ENCODE measurements at places on chromosomes 2 and 18.

DNA sequence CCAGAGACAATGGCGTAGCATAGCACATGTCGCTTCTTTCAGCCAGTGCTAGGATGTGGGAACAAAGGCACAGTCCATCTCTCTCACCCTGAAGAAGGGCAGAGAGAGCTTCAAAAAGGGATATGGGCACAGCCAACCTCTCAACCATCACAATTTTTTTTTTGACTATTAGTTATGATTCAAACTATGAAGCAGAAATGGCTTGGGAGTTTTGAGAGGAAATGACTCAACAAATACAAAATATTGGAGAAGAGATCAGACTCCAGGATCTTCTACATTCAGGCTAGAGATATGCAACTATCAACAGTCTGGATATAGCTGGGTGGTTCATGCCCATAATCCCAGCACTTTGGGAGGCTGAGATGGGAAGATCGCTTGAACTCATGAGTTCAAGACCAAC, 109.1 kb downstream of the MCFD2 start:
- DNase-seq = no peak

GRCh38 chr2:128593518-128593878, 274.8 kb upstream of the HS6ST1 start:
- DNase-seq = no peak

DNA sequence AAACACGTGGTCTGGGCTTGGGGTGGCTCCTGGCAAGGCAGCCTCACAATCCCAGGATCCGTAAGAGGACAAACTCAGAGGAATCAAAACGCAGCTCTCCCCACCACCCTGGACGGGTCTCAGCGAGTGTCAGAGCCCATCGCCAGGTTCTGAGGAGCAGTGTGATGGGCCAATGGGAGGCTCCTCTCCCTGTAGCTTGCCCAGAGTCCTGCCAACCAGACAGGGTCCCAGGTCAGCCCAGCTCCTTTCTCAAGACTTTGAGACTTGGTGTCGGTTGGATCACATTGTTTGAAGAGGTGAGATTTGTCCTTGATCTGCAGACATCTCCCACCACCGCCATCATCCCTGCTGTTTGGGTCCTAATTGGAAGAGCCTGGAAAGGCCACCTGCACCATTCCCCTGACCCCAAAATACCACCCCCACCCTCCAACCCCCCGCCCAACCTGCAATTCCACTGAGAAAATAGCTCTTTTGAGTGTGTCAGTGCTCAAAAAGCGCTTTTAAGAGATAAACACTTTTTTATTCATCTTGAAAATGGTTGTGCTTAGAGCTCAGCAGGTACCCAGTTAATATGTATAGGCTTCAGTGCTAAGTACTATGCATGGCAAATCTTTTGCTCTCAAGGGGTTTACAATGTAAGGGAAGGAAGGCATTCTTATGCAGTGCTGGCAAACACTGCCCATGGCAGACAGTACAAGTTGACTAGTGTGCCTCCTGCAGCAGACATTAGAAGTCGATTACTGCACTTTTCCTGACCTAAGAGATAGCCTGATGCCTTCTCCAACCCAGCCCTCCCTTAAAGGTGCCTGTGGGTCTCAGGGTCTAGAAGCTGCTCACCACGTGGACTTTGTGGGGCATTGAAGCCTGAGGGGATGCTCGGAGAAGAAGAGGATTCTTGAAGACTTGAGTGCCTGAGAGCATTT, 50.6 kb downstream of the GLI2 start:
- DNase-seq = no peak

- no peak for DNase-seq
These were observed 44.0 kb downstream of the PTRHD1 start for GRCh38 chr2:24749069-24749691.

DNA sequence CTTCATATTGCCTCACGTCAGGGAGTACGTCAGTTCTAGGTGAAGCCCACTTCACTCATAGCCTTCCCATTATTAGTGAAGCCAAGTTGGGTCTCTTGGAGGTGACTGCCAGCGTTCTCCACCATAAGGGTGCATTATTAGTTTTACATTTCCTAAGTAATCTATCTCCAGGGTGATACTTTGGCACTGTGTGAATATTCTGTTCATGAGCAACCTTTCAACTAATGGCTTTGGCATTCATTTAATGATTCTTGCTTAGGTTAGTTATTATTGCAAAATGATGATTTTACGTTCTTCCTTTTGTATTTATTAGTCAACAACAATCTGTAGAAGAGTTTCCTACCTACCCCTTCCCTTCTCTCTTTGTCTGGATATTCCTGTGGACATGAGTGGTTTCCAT, 97.5 kb downstream of the MAP4K4 start:
- no peak for DNase-seq

DNA sequence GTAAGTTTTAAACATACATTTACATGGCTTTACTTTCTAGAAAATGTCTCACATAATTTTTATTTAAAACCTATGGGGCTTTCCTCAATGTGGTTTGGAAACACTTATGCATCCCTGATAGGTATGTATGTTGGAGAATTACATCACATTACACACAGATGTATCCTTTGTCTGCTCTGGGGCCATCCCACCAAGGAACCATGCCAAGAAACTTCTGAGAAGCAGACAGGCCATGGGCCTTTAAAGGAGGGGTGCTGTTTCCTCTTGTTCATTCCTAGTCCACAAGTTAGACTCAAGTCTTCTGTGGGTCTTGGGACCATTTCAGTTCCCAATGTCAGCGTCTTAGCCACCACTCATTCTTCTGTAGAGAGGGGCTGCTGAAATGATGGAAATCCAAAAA, 162.0 kb upstream of the SETBP1 start:
- DNase-seq = no peak

DNA sequence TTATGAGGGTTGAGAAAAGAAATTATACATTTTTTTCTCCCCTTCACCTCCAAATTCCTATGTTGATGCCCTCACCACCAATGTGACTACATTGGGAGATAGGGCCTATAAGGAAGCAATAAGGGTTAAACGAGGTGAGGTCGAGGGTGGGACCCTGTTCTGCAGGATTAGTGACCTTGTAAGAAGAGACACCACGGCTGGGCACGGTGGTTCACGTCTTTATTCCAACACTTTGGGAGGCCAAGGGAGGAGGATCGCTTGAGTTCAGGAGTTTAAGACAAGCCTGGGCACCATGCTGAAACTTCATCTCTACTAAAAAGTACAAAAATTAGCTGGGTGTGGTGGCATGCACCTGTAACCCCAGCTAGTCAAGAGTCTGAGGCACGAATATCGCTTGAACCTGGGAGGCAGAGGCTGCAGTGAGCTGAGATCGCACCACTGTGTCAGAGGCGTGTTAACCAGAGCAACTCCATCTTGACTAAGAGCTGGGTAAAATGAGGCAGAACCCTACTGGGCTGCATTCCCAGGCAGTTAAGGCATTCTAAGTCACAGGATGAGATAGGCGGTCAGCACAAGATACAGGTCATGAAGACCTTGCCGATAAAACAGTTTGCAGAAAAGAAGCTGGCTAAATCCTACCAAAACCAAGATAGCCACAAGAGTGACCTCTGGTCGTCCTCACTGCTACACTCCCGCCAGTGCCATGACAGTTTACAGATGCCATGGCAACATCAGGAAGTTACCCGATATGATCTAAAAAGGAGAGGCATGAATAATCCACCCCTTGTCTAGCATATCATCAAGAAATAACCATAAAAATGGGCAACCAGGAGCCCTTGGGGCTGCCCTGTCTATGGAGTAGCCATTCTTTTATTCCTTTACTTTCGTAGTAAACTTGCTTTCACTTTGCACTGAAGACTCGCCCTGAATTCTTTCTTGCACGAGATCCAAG, 77.0 kb downstream of the NCAPH start:
- no peak for DNase-seq

- no peak for DNase-seq
These were observed 21.8 kb upstream of the DNAJC27 start for GRCh38 chr2:24993406-24994145.

DNA sequence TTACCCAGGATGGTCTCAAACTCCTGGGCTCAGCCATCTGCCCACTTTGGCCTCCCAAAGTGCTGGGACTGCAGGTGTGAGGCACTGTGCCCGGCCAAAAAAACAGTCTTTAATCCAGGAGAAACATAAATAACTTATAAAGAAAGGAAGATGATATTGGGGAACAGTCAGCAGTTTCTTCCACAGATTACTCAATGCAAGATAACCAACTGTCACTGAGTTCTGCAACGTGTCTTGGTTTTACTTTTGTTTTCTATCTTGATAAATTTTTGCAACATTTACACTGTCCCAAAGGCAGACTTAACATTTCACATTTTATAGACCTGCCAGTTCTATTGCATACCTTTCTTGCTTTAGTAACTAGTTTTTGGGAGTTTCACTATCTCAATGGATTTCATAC, 71.1 kb downstream of the ANKRD44 start:
- DNase-seq = no peak

DNA sequence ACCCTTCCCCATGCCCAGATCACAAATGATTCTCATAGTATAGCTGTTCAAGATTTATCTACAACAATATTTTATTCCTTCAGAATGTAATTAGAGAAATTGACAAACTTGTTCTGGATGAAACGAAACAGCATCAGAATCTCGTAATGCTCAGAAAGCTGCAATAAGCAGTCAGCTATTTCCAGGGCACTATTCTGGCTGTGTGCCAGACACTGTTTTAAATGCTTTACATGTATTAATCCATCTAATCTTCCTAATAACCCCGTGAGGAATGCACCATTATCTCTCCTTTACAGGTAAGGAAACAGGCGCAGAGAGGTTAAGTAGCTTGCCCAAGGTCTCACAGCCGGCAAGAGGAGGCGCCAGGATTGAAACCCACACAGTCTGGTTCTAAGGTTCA, 10.1 kb upstream of the LYPD6B start:
- DNase-seq = no peak

GRCh38 chr18:46917803-46918600, 600 bp downstream of the KATNAL2 start:
- no peak for DNase-seq

DNA sequence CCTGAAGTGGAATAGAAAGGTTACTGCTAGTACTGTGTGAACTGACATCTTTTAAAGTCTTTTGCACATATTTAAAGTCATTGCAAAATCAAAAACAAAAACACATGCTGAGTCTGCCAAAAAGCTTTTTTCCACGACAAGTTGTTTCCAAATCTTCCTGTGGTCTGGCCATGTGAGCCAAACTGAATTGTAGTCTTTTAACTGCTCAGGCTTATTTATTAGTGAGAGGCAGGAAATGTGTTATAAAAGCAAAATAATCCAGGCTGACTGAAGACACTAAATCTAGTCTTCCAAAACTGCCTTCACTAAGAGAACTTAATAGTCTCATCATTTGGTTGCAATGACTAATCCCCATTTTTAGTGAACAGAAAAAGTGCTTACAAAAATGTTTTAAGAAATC, 2.3 kb downstream of the KRCC1 start:
- DNase-seq = no peak

GRCh38 chr18:74562775-74563174, 28.5 kb downstream of the CNDP1 start:
- DNase-seq = no peak

- DNase-seq = no peak
These were observed 77.0 kb downstream of the PRKCE start for GRCh38 chr2:45728458-45728942.

DNA sequence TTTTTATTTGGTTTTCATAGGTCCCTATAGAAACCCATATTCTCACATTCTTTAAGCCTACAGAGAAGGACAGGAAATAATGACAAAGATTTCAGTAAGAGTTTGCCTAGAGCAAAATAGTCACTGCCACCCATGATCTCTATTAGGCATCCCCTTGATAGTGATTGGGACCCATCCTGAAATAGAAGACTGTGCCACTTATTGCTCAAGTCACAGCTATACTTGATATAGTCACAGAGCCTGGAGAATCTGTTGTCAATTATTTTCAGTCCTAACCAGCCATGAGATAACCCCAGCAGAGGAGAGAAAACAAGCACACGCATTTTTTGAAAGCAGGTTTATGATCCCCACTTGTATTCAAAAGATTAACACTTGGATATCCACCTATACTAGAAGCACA, 8.2 kb downstream of the ERBB4 start:
- DNase-seq = no peak

DNA sequence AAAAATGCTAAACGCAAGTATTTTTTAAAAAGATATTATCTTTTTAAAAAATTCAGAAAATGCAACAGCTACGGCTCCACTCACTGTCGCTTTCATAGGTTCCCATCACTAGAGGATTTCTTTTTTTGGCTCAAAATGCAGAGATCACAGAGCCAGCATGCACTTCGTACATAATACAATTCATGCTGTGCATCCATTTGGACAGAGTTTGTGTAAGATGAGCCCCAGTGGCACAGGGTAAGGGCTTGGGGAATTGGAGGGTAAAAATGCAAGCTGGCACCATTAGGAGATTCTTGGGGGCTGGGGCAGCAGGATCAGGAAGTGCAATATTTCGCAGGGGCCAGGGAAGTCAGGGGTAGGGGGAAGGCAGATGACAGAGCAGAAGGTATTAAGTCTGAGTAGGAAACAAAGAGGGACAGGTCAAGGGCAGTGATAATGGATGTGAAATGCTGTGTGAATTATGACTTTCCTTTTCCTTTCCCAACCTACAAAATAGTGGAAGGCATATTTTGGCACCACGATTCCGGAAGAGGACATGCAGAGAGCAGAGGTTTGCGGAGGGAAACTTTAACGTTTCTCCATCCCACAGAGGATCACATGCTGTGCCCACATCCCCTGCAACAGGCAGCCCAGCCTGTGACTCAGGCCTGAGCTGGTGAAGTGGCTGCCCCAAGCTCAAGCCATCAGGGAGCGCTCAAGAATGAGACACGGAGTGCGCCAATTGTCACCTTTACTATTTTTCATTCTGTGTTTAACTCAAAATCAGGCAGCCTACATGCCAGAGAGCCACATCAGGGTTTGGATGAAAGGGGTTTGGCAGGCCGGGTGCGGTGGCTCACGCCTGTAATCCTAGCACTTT, 4.7 kb downstream of the CAPG start:
- DNase-seq = no peak

DNA sequence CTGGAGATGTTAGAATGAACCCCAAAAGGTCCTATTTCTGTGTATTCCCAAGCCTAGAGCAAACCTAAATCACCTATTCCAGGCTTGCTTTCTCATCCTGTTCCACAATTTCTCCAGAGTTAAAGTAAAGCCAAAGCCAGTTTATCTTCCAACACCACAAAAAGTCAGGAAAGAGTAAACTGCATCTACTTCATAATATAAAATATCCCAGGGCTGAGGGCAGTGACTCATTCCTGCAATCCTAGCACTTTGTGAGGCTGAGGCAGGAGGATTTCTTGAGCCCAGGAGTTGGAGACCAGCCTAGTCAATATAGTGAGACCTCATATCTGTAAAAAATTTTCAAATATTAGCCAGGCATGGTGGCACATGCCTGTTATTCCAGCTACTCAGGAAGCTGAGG, 241.4 kb downstream of the CDH20 start:
- DNase-seq = no peak

GRCh38 chr2:212170382-212170781, 368.2 kb downstream of the ERBB4 start:
- no peak for DNase-seq

Measured in activated CD4-positive, CD25-positive, alpha-beta regulatory T cell treated with anti-CD3 and anti-CD28 coated beads, Interleukin-2, amount 50 U/mL, for 16 hours (primary cell).